ENCODE measurements at places on chromosomes 12 and 14. TPM values are rescaled to one million over a fixed set of nuclear protein-coding genes. Genes with fewer than 3 reads are reported as not detected.

The KRT3 gene
- not detected for total RNA-seq

DNA sequence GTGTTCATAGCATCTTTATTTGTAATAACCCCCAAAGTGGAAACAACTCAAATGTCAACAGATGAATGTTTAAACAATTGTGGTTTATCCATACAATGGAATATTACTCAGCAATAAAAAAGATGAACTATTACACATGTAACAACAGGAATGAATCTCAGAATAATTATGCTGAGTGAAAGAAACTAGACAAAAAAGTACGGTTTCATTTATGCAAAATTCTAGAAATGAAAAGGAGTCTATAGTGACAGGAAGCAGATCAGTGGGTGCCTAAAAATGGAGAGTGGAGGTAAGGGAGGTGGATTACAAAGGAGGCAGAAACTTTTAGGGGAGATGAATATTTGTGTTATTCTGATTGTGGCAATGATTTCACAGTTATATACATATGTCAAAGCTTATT, 4.8 kb downstream of the PRKCH start:
- no peak for DNase-seq

DNA sequence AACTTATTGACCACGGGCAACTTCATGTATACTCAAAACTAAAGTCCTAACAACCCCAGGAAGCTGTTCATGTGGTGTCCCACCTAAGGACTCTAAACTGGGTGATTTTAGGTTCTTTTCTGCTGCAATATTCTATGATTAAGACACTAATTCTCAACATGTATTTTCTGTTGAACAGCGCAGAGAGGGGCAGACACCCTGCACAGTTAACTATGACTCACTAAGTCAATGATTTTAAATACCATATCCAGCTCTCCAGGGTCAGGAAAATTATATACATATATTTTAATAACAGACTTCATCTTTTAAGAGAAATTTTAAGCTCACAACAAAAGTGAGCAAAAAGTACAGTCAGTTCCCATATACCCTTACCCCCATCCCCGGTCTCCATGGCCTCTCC, 85.0 kb downstream of the FOXN3 start:
- no peak for DNase-seq

DNA sequence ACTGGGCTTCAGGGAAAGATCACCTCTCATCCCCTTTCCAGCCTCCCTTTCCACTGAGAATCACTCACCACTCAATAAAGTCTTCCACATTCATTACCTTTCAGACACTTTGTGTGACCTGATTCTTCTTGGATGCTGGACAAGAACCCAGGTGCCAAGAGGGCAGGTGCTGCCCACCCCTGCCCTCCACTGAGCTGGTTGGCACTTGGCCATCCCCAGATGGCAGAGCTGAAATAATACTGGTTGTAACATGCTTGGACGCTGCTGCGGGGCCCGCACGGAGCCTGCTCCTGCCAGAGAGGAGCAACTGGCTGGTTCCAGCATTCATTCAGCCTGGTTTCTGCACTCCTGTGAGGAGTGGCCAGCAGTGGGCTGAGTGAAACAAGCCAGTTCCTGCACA, 386.7 kb upstream of the CCDC196 start:
- no peak for DNase-seq

- DNase-seq, result no peak
These were observed 607.8 kb downstream of the SNAPC1 start for GRCh38 chr14:62369919-62370560.
